Cerebellum (tissue), 4 donors: ENCODE measurements at places on chromosomes 11 and 22. TPM values are rescaled to one million over a fixed set of nuclear protein-coding genes. Genes with fewer than 3 reads are reported as not detected.

Gene ACR
- total RNA-seq = not detected

DNA sequence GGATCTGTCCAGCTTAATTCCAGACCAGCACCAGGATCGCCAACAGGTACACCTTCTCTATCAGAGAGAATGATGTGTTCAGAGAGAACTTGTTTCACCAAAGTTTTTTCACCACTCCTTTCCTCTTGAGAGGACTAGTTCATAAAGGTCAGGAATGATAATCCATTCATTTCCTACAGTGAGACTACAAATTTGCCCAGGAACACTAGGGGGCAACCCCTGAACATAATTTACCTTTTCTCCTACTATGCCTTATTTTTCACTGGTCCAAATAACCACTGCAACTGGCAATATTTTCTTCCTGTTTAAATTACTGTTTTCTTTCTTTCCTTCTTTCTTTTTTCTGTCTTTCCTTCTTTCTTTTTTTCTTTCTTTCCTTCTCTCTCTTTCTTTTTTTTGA lies 22.5 kb downstream of the CAVIN3 start:
- DNase-seq = no peak

DNA sequence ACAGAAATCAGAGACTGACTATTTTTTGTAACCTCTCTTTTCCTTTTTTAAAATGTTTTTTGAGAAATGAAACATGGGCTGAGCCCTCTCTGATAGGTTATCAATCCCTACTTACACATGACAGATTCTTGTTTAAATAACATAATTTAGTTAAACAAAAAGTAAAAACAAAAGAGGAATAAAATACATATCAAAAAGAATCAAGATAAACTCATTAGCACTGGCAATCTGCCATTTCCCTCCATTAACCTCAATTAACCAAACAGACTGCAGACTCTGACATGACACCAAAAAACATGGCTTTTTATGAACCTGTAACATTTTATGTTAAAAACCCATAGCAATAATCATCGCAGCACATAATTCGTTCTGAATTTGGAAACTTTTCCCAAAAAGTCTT lies 284.4 kb upstream of the MTNR1B start:
- no peak for DNase-seq

- DNase-seq = no peak
Measured at GRCh38 chr11:134742224-134742612, 330.2 kb upstream of the B3GAT1 start.

GRCh38 chr11:122616718-122617117 lies 38.8 kb upstream of the UBASH3B start:
- no peak for DNase-seq
